Stimulated activated CD8-positive, alpha-beta memory T cell treated with anti-CD3 and anti-CD28 coated beads, Interleukin-4, amount 100 ng/mL, for 4 hours (primary cell): ENCODE measurements at places on chromosomes 2 and 18.
A peak's percentile ranks its signal among the peaks of the same experiment; 100 is the strongest.

- no peak for DNase-seq
Measured at GRCh38 chr2:9613291-9613690, 17.5 kb downstream of the YWHAQ start.

DNA sequence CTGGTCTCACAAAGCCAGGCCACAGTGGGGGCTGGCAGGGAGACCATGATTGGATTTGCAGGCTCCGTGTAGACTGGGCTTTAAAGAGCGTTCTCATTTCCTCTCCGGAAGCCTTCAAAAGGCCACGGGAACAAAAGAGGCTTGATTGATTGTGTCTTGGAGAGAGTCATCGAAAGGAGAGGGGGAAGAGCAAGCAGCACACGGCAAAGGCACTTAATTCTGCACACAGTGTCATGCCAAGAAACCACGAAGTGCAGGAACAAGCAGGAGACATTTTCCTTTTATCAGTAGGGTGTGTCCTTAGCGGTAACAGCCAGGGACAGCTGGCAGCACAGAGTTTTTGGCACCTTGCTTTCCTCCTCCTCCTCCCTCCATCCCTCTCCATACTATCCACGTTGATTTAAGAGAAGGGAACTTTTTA is 47.7 kb downstream of the GLI2 start:
- no peak for DNase-seq

GRCh38 chr2:183059561-183059960 is 19.0 kb upstream of the DUSP19 start:
- DNase-seq: no peak

DNA sequence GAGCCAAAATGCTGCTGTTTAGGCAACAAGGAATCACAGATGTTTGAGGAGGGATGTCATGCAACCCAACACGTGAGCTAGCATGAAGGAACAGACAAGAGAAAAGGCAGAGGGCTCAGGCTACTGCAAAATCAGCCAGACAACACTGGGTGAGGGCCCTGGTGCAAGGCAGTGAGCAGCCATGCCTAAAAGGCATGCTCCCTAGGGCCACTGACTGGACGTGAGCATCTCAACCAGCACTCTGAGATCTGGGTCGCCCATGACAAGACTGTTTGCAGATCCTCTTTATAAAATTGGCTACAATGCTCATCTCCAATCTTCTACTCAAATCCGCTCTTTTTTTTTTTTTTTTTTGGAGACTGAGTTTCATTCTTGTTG is 49.1 kb downstream of the KIAA2012 start:
- no peak for DNase-seq

GRCh38 chr2:21999522-21999921 is 875.8 kb downstream of the TDRD15 start:
- no peak for DNase-seq

GRCh38 chr2:229714736-229715541 is 584 bp upstream of the DNER start:
- DNase-seq: no peak

DNA sequence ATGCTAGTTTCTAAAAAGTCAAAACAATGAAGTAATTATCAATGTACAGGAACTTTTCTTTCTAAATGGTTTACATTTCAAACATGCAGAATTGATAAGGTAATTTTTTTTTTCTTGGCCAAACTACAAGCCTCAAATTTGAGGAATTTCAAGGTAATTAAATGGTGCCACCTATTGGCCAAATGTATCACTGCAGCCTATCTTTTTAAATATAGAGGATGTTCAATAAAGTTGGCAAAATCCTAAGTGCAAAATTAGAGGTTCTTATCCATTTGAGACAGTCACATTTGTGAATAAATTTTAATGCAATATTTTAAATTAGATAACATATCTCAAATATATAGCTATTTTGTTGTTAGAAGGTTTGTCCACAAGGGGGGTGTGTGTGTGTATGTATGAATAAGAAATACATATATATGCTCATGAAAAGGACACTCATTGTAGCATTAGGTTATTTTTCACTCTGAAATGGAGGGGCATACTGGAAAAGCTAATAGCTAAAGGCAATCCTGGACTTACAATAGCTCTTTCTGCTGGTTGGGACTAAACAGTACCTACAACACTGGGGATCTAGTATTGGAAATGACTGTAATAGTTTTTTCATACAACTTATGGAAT is 26.2 kb downstream of the MMADHC start:
- no peak for DNase-seq

GRCh38 chr2:217634871-217635270 is 367.9 kb downstream of the TNS1 start:
- no peak for DNase-seq

GRCh38 chr18:50638884-50639420 is 79.1 kb downstream of the MAPK4 start:
- no peak for DNase-seq

DNA sequence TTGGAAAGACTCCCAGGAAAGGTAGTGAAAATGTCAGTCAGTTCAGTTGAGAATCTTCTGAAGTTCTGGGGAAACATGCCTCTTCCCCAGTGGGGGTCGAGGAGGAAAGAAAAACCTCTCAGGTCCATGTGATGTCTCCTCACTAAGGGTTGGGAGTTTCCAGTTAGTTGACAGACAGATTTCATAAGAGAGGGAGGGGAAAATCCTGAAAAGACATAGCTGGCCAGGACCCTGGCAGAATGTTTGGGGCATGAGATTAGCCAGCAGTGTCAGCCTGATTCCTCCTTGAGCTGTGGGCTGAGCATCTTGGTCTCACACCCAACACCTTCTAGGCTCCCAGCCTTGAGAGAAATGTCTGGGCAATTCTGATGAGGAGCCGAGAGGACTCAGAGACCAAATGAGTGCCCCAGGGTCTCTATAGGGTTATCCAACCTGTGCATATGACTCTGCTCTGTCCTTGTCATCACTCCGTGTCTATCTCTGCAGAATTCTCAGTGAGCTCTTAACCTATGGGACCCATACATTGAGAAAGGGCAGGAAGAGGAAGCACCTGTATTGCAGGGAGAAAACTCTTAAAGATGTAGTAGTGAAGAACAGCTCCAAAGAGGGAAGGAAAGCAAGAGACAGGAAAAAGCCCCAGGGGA is 13.9 kb downstream of the BMP10 start:
- no peak for DNase-seq

DNA sequence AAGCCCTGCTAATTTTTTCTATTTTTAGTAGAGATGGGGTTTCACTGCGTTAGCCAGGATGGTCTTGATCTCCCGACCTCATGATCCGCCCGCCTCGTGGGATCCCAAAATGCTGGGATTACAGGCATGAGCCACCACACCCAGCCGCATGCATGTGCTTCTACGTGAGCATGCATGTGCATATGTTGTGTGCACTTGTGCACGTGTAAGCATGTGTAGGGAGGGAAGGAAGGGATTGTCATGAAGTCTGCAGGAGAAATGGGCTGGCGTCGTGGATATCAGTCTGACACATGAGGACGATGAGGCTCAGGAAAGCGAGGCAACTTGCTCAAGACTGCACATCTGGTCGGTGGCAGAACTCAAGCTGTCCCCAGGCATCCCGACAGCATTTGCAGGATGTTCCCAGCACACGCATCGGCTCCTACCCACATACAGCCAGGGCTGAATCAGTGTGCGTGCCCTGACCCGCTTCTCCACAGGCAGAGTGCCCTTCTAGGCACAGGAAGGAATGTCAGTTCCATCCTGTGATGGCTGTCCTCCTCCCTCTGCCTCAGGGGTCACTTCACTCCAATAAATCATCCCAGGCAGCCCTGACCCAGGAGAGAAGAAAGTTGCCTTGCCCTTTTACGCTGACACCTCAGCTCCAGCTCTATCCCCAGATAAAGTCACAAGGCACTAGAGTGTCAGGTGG is 49.9 kb upstream of the SLC14A2 start:
- DNase-seq: no peak

DNA sequence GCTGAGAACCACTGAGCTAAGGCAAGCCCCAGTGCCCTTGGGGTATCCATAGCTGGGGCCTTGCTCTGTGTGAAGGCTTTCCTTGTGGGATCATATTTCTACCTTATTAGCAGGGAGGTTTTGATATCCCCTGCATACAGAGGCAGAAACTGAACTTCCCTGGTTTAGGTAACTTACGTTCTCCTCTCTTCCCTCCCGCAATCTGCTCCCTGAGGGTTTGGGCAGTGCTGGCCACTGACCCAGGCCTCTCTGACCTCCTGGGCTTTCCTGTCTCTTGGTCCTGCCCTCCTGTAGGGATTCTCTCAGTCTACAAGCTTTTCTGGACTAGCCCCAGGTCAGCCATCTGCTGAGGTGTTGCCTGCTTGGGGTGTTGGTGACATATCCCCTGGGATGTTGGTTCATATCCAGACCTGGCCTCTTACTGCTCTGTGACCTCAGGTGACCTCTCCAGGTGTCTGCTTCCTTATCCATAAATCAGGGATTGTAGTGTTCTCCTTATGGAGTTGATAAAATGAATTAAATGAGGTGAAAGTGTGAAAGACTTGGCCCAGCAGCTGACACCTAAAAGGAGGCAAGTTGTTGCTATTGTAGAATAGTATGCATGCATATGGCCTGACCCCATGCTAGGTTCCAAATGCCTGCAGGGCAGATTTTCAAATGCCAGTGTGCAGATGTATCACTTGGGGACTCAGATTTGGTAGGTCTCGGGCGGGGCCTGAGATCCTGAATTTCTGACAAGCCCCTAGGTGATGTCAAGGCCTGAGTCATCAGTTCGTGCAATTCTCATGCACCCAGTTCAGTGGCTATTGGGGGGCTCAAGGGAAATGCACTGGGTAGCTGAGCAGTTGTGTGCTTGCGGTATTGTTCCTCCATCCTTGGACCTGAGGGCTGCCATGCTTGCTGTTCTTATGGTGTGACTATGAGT is 106.6 kb downstream of the FHOD3 start:
- DNase-seq: no peak

GRCh38 chr2:42878581-42878980 is 86.2 kb upstream of the HAAO start:
- DNase-seq: no peak

- DNase-seq: no peak
Measured at GRCh38 chr2:99984799-99985515, 157.4 kb downstream of the AFF3 start.

DNA sequence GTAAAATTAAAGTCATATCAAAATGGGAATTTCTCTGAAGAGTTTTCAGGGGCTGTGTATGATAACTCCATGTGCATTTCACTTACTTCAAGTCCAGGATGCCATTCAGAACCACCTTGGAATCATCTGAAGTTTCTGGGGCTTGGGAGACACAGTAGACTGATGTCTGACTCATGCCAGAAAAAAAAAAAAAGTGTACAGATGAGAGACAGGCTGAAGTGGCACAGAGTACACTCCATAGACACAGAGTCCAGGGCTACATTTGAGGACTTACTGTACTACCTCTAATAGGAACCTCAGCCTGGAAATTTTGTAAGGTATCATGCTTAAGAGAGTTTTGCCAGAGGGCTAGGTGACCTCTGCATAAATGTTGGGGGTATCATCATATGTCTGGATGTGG is 92.0 kb downstream of the SS18 start:
- no peak for DNase-seq

DNA sequence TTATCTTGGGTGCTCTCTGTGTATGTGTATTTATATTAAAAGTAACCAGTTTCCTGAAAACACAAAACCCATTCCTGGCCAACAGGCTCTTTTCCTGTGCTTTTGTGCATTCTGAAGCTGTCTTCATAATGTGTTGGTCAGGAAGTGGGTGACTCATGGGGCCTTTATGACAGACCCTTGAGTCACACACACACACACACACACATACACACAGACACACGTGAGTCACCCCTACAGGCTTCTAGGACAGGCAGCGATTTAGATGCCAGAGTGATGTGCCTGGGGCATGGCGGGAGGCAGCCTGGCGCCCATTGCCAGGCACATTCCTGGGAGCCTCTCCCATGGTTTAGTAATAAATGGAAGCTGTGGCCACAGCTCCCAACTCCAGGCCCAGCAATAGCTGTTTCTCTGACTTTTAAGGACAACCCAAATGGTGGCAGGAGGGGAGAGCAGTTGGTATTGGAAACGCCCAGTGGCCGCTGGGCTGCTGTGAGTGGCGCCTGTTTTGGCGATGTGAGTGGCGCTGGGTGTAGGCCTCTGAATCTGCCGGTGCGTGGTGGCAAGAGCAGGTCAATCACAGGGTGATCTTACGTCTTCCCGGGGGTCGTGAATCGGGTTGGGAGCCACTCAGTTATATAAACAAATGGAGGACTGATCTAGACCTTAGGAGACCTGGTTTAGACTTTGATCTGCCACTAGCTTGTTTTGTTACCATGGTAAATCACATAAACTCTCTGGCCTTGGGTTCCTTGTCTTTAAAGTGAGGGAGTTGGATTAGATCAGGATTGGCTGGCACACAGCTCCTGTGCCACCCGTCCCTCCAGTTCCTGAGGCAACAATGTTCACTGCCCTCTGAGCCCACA is 150.7 kb upstream of the DLX2 start:
- peak; percentile 13 for DNase-seq

DNA sequence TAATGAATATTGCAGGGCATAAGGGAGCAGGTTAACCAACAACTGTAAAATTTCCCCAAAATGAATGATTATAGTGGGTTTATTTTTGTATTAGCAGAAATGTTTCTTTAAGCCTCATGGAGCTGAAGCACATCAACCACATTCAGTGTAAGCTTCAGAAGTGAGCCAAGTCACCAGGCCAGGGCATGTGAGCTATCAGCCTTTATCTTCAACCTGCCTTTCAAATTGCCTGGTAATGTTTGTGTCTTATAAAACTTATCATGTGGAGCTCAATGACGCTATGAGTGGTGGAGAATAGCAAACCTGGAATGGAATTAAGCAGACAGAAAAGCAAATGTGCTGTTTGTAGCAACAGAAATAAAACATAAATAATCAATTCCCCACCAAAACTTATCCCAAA is 1068.4 kb downstream of the LRP1B start:
- no peak for DNase-seq

DNA sequence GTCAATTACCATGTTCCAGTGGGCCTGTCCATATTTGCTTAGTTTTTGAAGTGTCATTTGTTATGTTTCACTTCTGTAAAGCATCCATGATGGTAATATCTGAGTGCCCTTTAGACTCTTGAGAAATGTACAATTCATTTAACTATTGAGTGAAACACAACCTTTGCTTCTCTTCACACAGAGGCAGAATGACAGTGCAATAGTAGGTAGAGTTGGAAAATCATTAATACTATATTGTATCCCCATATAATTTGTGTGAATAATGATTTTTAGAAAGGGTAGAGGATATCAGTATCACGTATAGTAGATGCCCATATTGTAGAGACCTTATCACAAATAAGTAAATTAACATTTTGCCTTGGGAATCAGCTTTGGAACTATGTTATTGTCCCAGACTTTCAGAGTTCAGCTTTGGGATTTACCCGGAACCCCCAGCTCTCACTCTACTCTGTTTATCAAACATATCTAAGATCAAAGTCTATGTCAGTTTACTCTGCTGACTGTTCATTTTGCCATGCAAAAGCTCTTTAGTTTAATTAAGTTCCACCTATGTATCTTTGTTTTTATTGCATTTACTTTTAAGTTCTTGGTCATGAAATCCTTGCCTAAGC is 172.7 kb upstream of the NOL4 start:
- no peak for DNase-seq

DNA sequence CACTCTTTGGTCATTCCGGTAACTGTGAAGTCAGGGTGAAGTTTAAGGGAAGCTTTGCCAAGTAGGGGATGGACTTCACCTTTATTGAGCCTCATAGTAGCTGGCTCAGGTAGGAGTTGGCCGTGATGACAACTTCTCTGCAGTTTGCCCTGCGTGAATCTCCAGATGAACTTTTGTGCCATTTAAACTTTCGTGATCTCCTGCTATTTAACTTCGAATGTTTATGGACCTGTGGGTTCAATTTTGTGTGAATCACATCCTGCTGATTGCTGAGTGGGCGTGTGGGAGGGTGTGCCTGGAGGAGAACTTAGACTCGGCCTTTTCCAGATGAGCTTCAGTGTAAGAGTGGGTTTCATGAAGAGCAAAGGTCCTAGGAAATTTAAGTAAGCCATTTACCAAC is 4.2 kb downstream of the UGT1A1 start:
- no peak for DNase-seq
